EH (cell line): ENCODE measurements at places on chromosomes 11 and 22.

DNA sequence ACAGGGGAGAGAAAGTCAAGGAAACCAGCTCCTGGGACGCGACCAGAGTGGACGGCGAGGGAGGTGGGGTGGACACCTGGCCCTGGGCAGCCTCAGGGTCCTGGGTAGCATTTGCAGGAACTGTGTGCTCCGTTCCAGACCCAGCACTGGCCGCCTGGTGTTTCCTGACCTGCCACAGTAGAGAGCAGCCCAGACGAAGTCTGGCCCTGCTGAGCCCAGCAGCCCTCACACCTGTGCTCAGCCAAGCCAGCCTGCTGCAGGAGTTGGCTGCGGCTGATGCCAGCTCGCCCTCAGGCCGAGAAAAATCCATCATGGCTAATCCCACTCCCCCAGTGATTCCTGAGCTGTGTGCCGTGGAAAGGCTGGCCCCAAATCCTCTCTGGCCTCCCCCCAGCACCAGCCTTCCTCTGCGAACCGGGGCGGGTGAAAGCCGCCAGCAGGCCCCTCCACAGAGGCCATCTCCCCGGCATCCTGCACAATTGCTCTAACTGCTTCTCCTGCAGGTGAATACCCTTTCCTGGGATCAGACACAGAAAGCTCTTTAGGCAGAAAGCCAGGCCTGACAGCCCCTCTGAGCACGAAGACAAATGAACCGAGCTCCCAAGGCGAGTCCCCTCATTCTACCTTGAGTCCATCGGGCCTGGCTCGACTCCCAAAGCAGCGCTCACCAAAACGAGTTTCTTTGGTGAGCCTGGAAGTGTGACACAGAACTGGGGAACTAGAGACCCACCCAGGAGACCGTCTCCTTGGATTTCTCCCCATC lies 88.6 kb downstream of the RTL6 start:
- no peak for DNase-seq

- DNase-seq: peak; percentile 64
Observed at GRCh38 chr22:34814260-34815025, 251.5 kb upstream of the ISX start.

DNA sequence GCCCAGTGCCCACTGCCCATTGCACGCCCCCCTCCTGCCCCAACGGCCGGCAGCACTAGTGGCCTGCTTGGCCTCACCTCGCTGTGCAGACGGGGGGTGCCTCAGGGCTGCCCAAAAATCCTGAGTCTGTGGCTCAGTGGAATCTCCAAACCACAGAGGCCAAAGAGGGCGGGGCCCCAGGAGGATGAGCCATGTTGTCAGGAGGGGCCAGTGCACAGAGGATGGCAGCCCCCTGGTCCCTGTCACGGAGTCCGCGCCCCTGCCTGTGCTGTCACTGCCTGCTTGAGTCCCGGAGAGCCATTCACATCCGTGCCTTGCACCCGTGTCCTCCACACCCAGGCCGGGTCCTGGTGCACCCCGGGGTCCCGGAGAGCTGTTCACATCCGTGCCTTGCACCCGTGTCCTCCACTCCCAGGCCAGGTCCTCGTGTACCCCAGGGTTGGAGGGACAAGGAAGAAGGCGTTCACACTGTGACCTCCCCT lies 36.4 kb upstream of the MUC5AC start:
- DNase-seq: no peak

GRCh38 chr11:75422248-75423231 lies 10.5 kb downstream of the KLHL35 start:
- DNase-seq: no peak

- DNase-seq: peak; percentile 84
Observed at GRCh38 chr11:109971184-109971523, 122.0 kb upstream of the ZC3H12C start.

DNA sequence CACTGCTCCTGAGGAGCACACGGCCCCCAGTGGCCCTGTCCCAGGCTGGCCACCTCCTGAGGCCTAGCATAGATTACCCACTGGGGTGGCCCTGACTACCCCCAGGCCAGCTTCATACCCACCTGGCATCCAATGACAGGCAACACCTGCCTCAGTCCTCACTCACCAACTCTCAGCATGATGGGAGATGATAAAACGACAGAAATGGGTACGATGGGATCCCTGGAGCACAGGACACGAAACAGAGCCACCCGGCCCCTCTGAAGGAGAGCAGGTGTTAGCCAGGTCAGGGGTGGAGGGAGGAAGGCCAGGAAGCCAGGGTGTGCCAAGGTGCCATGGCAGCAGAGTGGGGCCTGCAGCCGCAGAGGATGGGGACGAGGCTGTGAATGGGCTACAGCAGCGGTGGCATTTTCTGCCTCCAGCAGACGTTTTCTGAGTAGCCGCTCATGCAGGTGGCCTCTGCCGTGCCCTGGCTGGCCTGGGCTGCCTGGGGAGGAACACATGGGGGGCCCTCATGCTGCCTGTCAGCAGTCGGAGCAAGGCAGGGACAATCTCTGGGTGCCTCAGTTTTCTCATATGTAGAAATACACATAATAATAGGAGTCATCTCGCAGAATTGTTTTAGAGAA lies 50.2 kb upstream of the FGF3 start:
- no peak for DNase-seq

DNA sequence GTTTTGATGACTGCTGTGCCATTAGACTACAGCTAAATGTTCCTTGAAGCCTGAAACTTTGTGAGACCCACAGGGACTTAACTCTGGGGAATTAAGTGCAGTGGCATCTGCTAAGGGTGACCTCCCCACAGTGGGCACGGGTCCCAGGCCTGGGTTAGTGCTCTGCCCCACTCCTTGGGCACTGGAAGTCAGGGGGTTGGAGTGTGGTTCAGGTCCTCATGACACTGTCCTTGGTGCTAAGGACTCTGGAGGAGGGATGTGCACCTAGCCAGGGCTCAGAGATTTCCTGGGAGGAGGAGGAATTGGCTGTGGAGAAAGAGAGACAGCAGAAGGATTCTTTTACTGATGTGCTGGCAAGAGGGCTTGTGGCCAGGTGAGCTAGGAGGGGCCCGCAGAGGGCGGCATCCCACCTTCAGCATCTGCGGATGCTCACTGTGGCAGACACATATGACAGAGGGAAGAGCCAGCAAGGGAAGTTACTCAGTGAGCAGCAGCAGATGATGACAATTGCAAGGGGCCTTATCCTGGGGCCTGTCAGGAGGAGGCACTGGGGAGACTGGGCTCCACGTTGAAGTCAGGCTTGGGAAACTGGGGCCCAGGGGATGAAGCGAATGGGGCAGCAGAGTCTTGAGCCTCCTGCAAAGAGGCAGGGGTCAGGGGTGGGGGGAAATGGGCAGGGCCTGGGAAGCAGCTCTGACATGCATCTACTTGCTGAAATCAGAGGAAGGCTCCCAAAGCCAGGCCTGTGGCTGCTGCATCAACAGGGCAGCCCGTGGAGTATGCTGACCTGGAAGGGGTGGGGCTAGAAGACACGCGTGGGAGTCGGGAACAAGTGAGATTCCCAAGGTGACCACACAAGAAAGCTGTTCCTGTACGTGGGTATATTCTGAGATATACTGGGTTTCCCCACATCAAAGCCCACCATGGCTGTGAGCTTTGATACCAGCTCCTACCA lies 144.0 kb downstream of the MPPED1 start:
- DNase-seq: no peak

GRCh38 chr22:50299785-50300619 lies 7.4 kb downstream of the PLXNB2 start:
- no peak for DNase-seq

- no peak for DNase-seq
Observed at GRCh38 chr11:13760115-13760514, 91.6 kb downstream of the FAR1 start.

GRCh38 chr11:94576306-94576705 lies 9.1 kb downstream of the PIWIL4 start:
- DNase-seq: no peak

GRCh38 chr22:29810216-29810615 lies 27.9 kb downstream of the ASCC2 start:
- no peak for DNase-seq

DNA sequence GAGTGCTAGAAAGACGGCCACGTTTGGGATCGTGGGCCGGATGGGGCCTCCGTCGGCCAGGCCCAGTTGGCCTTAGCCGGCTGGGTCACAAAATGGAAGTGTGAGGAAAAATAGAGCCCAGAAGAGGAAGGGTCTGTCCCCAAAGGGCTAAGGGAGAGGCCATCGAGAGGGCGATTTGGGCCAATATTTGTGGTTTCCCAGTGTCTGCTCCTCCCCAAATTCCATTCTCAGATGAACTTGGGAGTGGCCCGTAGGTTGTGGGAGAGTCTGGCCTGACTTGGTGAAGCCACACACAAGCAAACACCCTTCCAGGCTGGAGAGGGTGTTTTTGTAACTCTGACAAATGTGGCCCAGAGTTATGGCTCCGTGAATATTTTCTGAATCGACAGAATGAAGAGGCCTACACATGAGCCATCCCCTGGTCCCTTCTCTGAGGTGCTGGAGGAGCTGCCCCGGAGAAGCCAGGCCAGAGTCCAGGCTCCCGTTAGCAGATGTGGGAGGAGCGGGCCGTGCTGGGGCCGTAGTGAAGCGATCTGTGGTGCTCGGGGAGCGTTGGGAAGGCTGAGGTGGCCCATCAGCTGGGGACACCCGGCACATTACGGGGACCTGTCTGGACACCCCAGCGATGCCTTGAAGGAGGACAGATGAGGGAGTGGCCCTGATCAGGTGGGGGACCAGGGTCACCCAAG lies 73.5 kb upstream of the PPARA start:
- peak; percentile 91 for DNase-seq

DNA sequence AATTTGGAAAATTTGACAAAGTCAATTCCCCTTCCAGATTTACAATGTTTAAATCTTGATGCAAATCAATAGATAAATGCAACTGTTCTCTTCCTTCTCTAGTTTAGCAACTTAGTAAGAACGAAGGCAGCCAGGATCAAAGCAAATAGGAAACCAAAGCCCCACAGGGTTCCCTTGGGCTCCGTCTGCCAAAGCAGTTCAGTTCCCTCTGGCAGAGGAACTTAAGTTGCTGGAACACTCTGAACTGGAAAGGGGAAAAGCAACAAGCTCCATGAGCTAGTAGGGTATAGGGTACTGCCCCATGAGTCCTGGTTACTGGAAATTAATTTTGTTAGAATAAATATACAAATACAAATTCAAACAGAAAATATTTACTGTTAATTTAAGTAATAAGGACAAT lies 91.3 kb downstream of the RELT start:
- DNase-seq: no peak

DNA sequence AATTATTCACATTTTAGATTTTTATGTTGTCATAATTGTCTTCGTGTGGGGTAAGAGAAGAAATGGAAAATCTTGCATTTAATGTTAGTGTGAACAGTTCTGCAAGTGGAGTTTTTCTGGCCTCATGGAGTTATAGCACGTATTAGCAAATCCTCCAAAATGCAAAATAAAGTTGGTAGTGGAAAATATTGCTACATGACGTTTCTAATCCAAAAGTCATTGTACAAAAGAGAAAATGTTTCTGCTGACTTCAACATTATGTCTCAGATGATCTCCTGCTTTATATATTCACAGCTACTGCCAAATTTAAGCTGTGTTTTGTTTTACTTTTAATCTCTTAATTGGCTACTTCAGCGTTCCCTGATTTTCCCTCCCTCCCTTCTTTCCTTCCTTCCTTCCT lies 1804.0 kb upstream of the RAG2 start:
- DNase-seq: no peak

DNA sequence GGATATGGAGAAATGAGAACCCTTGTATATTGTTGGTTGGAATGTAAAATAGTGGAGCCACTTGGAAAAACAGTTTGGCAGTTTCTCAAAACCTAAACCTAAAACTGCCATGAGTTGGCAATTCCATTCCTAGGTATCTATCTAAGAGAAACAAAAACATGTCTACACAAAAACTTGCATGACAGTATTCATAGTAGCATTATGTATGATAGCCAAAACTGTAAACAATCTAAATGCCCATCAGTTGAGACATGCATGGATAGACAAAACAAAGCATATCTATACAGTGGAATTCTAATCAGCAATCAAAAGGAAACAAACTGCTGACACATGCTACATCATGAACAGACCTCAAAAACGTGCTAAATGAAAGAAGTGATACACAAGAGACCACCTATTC lies 34.9 kb downstream of the TRAF6 start:
- DNase-seq: peak; percentile 46

- no peak for DNase-seq
Observed at GRCh38 chr11:61131186-61131585, 28.9 kb downstream of the CD5 start.

DNA sequence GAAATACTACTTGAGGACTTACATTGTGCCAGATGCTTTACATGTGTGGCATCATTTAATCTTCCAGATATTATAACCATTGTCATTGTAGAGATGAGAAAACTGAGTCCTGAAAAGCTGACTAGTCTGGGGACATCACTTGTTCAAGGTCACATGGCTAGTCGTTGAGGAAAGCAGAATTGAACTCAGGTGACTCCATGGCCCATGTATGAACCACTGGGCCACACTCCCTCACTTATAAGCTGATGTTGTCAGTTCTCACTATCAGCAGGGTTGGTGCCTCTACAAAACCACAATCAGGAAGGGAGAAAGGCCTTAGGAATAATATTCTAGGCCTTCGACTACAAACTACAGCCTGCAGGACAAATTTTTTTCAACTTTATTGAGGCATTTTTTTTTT lies 26.1 kb upstream of the ADA2 start:
- DNase-seq: no peak

DNA sequence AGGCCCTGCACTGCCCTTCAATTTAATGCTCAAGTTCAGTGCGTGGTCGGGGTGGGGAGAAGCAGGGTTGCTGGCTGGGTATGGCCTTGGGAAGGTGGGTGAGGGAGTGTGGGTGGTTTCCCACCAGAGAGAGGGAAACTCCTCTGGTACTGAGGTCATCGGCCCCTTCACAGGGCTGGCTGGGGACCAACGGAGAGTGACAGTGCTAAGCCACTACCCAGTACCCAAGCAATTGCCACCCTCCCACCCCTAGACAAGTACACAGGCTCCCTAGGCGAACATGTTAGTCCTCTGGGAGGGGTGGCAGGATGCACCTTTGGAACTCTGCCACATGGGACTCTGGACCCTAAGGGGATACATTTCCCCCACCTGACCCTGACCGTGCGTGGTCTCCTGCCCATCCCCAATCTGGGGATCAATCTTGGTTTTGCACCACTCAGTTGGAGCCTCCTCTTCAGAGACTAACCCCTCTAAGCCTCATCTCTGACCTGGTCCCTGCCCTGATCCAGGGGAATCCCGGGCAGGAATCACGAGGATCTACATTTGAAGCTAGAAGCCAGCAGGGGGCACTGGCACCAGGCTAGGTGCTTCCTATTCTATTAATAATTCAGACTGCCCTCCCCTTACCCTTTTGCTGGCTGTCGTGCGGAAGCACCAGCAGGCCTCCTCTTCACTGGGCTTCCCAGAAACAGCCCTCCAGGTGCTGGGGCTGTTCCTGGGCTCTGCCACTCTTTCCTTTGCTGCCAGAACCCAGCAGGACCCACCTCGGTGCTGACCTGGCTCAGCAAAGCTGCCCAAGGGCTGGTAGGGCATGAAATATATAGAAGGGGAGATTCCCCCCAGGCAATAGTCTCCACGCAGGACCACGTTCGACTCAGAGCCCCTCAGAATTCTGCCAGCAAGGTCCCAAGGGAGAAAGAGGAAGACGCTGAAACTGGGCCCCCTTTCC lies 377.7 kb downstream of the TENM4 start:
- peak; percentile 40 for DNase-seq
